ENCODE measurements at places on chromosomes 5 and 9.

- DNase-seq = no peak
Measured at GRCh38 chr9:69633716-69634115, 38.5 kb downstream of the APBA1 start.

GRCh38 chr5:108617467-108618435 lies 129.9 kb upstream of the FER start:
- DNase-seq = no peak

DNA sequence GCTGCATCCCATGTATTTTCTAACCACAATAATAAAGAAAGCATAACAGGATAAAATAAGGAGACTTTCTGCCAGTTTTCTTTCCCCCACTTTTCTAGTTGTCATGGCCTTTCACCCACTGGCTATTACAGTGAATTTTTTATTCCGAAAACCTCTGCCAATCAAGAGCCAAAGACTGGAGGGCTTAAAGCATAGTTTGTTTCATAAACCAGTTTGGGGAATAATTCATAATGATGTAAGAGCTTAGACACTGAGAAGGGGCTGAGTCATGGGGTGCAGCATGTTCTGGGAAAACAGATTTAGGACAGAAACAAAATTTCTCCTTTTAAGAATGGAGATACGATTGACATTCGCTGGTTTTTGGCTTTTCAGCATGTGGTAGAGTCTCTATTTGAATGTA lies 4.4 kb upstream of the GLIPR2 start:
- no peak for DNase-seq

DNA sequence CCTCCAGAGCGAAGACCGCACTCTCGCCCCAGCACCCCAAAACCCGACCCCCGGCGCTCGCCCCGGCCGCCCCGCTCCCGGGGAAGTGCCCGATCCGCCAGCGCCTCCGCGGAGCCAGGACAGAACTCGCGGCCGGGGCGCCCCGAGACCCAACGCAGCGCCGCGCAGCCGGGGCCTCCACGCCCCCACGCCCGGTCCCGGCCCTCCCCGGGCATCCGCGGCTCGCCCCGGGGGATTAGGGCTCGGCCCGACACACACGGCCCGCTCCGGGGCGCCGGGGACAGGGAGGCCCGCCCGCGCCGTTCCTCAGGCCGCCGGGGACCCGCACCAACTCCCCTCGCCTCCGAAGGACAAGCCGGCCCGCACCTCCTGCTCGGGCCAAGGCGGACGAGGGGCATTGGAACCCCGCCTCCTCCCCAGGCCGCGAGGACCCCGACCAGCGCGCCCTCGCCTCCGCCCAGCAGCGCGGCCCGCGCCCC lies 544 bp downstream of the FNBP1 start:
- no peak for DNase-seq

GRCh38 chr5:141968914-141969608 lies at the start of gene RNF14:
Gene RNF14, plus strand, starts transcription at chr5:141969105. Its CDS starts 4,484 bp downstream, at chr5:141973589.
- DNase-seq = peak; percentile 93

Measured in NK-92 treated with Interleukin-12 subunit alpha and Interleukin-12 subunit beta, amount 100 ng/mL, for 24 hours (cell line).